ENCODE measurements at places on chromosomes 5 and 9.

DNA sequence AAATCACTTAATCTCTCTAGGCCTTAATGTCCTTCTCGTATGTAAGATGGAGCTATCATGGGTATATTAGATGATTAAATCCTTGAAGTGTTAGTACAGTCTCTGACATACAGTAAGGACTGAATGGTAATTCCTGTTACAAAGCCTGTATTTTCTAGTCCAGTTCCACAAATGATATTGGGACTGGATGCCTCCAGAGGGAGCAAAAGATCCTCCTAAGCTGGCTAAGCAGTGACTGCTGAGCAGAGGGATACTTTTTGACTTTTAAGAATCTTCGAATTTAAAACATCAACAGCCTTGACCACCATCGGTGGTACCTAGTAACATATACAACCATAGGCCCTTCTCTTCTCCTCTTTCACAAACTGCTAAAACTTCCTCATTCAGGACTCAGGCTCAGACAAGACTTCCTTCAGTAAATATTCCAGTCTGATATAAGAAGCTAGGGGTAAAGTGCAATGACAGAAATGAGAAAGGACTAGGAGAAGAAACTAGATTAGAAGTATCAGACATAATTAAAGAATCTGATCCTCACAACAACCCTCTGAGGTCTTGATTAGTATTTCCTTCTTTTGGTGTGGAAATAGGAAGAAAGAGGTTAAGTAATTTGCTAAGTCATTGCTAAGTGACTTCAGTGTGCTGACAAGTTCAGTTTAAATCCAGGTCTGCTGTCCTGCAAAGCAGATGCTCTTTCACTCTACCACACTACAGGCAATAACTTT lies 13.9 kb downstream of the PTAR1 start:
- DNase-seq, result no peak

- DNase-seq, result no peak
Measured at GRCh38 chr9:3863686-3864085, 337.9 kb upstream of the RFX3 start.

- no peak for DNase-seq
Measured at GRCh38 chr9:135662758-135663450, at the start of gene LCN9. TSS of gene LCN9 (plus strand) at chr9:135663309. CDS start at chr9:135663322, 13 bp downstream.

- peak; percentile 73 for DNase-seq
Measured at GRCh38 chr5:151659001-151659754, 27.5 kb downstream of the SPARC start.

GRCh38 chr5:107466233-107466769 lies 204.4 kb downstream of the EFNA5 start:
- no peak for DNase-seq

DNA sequence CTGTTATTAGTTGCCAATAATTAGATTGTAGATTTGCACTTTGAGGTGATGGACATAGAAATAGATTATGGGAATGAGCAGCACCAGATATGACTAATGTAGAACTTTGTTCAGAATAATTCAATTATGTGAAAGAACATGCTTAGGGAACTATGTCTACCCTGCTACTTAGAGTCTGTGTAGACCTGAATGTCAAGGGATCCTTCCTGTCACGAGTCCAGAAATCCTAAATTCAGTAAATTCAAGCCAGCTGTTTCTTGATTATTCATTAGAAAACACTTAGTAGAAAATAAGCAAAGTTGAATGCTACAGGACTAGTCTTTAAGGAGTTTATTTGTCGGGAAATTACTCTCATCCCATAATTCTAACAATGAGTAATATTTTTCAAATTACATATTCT lies 887.3 kb upstream of the SEMA6A start:
- no peak for DNase-seq

GRCh38 chr9:121663591-121663990 lies 12.2 kb downstream of the DAB2IP start:
- no peak for DNase-seq

GRCh38 chr9:136947955-136948510 lies 3.0 kb downstream of the C8G start:
- no peak for DNase-seq

DNA sequence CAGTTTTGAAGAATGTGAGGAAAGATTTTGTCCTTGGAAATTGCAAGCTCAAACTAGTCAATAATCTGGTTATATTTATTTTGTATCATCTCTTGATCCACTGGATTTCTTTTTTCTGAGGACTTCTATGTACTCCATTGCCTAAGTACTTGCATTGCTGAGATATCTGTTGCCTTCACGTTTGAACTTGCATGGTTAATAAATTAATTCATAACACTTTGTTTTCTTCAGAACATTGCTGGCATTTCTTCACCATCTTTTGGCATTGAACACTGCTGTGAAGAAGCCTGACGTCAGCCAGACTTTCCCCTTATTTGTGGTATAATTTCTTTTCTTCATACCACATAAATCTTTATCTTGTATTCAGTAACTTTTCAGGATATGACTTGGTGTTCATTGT lies 246.0 kb upstream of the KIF2A start:
- no peak for DNase-seq

DNA sequence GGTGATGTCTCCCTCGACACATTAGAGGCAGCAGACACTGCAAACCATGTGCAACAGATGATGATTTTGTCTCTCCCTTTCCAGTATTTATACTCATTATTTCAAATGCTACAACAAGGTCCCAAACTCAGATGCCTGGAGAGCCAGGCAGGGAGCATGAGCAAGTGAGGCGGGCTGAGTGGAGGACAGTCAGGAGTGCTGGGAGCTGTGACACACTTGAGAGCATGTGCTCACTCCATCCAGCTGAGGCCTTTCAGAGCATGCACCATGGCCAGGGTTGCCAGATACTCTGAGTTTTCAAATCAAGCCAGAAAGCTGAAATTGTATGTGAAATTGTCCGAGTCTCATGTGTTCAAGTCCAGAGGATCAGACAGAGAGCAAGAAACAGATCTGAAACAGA lies 55.8 kb upstream of the SLC2A8 start:
- DNase-seq, result no peak

- no peak for DNase-seq
Measured at GRCh38 chr9:79353856-79354520, 217.8 kb upstream of the TLE4 start.

DNA sequence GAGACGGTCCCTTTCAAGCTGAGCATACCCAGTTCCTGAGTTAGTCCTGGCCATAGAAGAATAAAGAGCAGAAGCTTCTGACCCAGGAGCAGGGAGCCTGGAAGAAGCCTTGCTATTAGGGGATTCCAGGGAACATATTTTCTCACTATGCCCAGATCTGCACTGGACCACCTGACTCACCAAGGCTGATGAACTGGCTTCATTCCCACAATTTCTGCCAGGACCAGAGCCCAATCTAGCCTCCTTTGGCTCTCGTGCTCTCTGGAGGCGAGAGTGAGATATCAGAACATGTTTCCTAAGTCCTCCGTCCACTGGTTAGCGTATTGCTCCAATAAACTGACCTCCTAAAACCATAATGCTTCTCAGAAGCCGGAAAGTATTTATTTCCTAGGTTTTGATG lies 9.9 kb downstream of the GABBR2 start:
- no peak for DNase-seq

GRCh38 chr9:116157436-116158138 lies 4.0 kb downstream of the PAPPA start:
- no peak for DNase-seq

DNA sequence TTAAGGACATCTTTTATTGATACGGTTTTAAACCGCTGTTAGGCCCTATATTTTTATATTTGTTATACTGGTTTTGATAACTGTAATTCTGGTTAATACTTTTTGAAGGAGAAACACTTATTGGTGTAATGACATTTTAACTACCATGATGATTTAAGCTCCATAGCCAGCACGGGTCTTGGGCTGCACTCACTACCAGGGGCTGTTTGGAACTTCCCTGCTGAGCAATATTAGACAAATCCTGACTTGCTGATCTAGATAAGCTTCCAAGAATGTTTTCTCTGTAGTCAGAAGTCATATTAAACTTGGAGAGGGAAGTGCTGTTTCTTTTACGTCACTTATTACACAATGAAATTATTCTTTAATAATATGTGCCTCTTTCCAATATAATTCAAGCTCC lies 540.0 kb upstream of the GRAMD2B start:
- no peak for DNase-seq

DNA sequence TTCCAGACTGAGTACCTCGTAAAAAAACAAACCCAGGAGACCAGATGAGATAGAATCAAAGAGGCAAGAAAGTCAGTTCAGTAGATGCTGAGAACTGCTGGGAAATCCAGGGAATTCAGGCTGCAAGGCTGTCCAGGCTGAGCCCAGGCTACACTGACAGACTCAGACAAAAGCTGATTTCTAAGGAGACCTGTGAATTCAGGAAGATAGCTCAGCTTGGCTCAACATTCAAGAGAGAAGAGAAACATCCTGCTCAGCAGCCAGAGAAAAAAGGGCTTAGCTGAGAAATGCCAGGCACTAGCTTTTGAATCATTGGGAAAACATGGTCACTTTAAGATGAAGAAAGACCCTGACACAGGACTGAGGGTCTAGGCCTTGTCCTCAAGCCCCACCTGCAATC lies 118.2 kb upstream of the SLC44A1 start:
- no peak for DNase-seq

DNA sequence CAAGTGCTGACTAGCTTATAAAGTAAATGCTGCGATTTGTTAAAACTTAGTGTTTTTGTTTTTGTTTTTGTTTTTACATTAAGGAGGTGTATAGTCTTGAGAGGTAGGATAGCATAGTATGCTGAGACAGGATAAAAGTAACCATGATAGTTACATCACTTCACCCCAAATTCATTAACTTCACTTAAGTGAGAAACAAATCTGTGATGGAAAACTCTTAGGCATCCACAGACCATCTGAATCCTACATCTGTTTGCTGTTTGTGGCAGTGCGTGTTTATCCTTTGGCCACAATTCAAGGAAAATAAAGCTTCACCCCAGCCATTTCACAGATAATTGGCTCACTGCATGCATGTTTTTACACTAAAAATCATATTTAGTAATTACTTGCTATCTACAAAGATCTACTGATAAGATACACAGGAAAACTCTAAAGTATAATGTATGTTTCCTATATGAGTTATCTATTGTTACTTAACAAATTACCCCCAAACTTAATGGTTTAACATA lies 82.0 kb downstream of the ZNF622 start:
- DNase-seq, result no peak

DNA sequence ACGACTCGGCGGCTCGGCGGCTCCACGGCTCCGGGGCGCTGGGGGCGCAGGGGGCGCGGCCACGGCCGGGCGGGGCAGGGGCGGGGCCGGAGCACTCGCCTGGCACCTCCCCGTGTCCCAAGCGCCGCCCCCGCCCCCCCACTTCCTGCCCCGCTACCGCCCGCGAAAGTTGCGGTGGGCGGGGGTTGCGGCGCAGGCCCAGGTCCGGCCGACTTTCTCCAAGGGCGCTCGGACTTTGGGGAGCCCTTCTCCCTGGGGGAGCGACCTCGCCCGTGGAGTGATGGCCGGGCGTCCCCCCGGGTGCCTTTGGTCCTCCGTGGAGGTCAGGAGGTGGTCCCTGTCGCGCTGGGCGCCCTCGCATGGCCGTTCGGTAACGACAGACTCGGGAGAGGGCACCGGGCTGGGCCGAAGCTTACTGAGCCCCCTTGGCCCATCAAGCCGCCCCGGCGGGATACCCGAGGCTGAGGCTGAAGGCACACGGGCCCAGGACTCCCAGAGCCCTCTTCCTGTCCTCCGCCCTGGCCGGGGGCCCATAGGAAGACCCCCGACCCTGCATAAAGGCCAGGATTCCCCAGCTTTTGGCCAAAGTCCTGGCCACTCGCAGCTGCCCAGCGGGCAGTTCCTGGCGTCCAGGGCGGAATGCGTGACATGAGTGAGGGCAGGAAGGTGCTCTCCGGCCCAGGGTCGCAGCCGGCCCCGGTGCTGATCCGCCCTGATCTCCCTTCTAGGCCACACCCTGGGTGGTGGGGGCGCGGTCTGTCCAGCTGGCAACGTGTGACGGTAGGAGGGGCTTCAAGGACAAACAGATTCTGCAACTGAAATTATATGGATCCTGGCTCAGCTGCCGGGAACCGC lies 883 bp upstream of the VAV2 start:
- peak; percentile 70 for DNase-seq

GRCh38 chr9:125691869-125692268 lies 15.1 kb downstream of the MAPKAP1 start:
- no peak for DNase-seq

- no peak for DNase-seq
Measured at GRCh38 chr5:10306806-10307205, 896 bp downstream of the CMBL start.

- no peak for DNase-seq
Measured at GRCh38 chr9:129436751-129437625, 183.9 kb downstream of the C9orf50 start.

DNA sequence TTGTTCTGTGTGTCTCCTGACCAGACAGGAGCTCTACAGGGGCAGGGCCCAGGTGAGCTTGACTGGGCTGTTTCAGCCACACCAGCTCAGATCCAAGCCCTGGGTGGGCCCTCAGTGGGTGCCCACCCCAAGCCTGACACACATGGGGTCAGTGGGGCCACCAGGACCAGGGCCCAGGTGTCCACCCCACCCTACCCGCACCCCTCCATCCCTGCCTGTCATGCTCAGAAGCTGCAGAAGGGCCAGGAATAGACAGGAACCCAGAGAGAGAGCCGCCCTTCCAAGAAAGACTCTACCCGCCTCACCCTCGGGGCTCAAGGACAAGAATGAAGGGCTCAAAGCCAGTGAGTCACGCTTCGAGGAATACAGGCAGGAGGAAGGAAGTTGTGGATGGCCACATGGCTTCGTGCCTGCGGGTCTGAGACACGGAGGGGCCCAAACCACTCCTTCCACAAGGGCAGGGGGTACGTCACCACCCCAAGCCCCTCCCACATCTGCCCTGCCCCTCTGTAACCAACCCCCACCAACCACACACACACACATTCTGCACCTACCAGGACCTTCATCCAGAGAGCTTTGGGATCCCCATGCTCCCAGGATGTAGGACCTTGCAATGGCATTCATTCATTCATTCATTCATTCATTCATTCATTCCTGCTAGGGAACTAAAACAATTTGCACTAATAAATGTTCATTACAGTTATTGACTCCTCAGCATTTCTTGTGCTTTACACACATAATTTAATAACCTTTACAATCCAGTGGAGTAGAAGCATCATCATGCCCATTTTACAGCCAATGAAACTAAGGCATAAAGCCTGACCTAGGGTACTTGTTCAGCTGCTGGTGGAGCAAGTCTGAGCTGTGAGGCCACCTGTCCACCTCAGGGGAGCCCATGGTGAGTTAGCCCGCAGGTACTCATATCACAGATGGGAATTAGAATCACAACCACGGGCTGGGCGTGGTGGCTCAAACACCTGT lies 55.9 kb upstream of the STXBP1 start:
- DNase-seq, result peak; percentile 51

DNA sequence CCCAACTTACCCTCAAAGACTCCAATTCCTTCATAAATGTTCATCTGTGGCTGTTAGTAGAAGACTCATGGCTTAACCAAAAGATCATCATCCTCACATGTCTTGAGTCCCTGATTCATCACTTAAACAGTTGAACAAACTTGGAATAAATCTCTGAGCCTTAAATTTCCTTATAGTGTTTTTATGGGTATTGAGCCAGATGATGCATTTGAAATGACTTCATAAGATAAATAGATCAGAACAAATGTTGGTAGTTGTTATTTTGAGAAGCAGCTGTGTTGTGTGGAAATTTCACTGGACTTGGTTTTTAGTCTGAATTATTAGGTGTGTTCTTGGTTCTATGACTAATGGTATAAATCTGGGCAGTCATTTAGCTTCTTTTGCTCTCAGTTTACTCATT lies 236.2 kb downstream of the NNT start:
- DNase-seq, result no peak

All from stimulated activated CD8-positive, alpha-beta memory T cell treated with anti-CD3 and anti-CD28 coated beads, Interleukin-2, amount 100 ng/mL, for 48 hours (primary cell).